KBM-7 (cell line): ENCODE measurements at places on chromosomes 2 and 18.

DNA sequence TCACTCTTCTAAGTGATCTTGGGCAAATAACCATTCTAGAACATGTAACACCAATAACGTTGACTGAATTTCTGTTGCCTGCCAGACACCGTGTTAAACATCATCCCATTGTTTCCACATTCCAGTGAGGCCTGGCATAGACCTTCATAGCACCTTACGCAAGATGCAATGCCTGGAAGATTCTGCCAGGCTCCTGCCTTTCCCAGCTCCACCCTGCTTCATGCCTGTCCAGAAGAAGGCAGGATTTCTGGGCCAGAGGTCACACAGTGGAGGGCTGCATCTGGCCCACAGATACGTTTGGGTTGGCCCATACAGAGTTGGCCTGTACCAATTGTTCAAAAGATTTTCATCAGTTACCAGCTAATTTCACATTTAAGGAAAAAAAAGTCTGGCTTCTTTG is 46.3 kb downstream of the EN1 start:
- no peak for DNase-seq

DNA sequence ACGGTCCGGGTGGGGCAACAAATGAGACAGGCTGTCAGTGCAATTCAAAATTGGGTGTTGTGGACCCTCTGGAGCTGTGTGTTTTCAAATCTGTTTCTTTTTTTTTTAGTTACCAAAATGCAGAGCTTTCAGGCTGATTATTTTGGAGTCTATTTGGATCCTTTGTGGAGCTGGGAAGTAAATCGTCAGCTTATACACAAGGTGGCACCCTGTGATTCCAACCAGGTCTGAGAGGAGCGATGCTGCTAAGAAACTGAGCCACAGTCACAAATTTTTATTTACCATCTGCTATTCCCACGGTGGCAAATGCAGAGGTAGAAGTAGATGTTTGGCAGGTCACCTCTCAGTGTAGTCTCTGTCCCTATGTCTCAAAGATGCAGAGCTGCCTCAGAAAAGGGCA is 3.8 kb upstream of the EPC2 start:
- DNase-seq: no peak

DNA sequence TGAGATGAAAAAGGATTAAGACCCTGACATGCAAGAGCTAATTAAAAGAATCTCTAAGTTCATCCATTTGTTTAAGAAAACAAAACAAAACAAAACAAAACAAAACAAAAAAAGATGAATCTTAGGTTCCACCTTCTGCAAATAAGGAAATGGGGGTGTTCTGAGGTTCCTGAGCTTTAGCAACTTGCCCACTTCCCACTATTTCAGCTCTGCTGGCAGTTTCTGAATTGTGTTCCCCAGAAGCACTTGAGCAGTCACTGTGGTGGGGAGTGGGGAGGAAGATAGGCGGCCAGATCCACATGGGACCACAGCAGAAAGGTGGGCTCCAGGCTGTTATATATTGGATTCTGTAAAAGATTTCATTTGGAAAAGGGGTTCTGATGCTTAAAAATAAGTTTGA is 20.3 kb downstream of the INO80C start:
- DNase-seq: no peak

GRCh38 chr2:238023608-238024007 is 37.2 kb upstream of the SCLY start:
- DNase-seq: no peak

GRCh38 chr18:59282341-59282740 is 9.1 kb upstream of the RAX start:
- DNase-seq: no peak

- no peak for DNase-seq
These were observed 1.2 kb upstream of the ST6GAL2 start for GRCh38 chr2:106886916-106887758.

DNA sequence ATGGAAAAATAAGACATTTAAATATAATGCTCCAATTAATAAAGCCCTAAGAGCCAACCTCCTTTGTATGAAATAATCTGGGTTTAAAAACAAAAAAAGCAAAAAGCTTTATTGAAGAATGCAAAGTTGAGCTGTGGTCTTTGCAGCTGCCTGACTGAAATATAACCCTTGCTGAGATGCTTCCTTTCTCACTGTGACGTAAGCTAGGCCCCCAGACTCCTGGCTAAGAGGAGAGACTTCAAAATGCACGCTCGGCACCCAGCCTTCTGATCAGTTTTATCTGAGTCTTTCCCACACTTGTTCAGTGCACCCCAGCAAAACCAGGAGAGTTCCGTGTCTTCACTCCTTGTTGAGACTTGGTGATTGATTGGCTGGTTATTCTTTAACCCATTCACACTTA is 115.3 kb downstream of the BCL11A start:
- no peak for DNase-seq

DNA sequence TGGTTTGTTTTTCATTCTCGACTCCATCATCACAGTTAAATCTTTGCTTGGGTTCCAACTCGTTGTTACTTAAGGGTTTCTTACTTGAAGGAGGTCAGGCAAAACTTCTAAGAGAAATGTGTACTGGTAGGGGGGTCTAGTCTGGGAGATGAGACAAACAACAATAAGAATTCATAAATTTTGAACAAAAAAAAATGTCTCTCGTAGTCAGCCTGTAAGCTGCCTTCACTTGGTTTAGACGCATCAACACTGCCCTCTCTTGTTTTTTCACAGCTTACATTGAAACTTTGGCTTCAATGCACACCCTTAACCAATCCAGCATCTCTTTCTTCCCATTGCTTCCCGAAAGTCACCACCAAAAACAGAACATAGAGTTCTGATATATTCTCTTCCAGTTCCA is 576.4 kb upstream of the PIK3C3 start:
- no peak for DNase-seq

GRCh38 chr18:23827681-23828080 is 138.4 kb downstream of the LAMA3 start:
- no peak for DNase-seq

- no peak for DNase-seq
These were observed 14.8 kb downstream of the ERBB4 start for GRCh38 chr2:212523756-212524155.

GRCh38 chr2:233828546-233829192 is 25.7 kb downstream of the HJURP start:
- DNase-seq: no peak

DNA sequence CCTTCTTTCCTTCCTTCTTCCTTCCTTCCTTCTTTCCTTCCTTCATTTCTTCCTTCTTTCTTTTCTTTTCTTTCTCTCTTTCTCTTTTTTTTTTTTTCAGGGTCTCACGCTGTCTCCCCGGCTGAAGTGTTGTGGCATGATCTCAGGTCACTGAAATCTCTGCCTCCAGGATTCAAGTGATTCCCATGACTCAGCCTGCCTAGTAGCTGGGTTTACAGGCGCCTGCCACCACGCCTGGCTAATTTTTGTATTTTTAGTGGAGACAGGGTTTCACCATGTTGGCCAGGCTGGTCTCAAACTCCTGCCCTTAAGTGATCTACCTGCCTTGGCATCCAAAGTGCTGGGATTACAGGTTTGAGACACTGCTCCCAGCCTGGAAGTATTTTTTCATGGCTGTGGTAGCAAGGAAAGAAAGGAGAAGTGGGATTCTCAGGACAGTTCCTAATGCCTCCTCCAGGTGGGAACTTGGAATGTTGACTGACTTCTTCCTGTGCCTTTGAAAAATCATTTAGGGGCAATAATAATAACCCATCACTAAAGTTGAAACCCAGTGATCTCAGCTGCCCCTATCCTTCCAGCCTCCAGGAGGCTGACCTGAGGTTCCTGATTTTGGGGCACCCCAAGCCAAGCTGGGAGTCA is 89.3 kb upstream of the CELF4 start:
- no peak for DNase-seq

GRCh38 chr18:79806976-79807841 is 9.5 kb downstream of the KCNG2 start:
- DNase-seq: no peak

GRCh38 chr18:73168236-73168635 is 300.4 kb upstream of the NETO1 start:
- DNase-seq: no peak

DNA sequence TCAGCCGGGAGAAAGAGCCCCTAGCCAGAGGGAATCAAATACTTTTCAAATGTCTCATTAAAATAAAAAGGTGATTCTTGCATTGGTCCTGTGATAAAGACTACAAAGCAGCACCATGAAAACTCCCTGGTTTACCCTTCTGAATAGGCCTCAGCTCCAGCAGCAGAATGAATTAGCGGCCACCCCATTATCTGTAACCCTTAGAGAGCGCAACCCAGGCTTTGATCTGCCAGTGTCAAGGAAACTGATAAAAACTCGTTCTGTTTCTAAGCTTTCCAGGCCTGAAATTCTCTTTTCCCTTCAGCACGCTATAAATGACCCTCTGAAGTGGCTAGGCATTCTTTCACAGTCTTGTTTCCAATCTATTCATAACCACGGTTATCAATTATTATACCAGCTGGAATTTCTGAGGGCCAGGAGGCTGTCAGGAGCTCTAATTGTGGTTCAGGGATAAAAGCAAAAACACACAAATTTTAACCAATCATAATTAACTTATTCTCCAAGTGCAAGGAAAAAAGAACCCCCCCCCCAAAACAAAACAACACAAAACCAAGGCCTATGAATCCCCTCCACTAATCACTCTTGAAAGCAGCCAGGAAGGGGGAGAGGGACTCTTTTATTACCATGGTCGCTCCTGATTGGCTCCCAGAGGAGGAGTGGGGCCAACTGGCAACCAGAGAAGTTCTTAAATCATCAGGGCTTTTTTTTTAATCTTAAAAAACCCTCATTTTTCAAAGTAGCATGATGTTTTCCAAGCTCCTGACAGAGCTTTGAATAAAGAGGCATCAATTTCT is 258.9 kb downstream of the CYRIA start:
- DNase-seq: no peak

DNA sequence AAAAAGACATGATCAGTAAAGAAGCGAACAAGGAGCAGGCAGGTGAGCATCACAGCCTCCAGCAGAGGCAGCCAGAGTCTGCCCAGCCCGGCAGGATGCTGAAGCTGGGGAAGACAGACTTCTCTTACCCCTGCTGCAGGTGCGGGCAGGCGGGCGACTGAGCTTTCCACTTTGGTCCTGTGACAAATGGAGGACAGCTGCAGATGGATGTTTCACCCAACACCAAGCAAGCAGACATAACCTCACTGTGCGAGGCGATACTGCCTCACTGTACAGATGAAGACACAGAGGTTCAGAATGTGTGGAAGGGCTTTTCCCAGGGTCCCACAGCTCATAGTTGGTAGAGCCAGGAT is 251.0 kb downstream of the AFF3 start:
- DNase-seq: no peak
